ENCODE measurements at places on chromosomes 1 and 21.
A peak's percentile ranks its signal among the peaks of the same experiment; 100 is the strongest.

DNA sequence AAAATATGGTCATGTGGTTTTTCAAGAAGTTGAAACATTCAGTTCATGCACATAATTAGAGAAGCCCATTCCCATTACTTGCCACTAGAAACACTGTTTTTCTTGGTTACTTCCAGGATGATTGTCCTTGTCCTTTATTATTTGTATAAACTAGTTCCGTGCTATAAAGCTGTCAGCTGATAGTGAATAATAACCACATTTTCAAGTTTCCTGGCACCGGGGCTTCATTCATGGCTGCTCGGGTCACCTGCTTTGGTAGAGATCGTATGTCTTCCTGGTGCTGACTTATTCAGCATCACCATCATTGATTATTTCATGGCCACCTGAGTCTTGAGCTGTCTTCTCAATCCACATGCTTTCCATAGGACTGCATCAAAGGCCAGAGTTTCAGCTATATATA is 62.9 kb upstream of the ZNF326 start:
- DNase-seq = no peak

DNA sequence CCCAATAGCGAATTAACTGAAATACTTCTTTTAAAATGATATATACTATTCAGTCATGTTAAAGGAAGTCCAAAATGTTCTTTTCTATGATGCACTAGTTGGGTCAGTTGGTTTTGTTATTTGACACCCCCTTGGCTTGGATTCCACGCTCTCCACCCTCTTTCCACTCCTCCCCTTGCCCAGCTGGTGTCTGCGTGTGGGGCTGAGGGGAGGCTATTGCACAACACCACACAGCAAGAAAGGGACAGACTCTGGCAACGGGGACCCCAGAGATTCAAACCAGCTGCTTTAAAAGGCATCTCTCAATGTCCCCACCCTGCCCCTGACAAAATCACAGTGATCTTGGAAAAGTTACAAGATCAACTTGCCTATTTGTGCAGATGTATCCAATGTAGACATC is 394.3 kb downstream of the TGFB2 start:
- DNase-seq = peak; percentile 19

GRCh38 chr1:77010937-77011336 is 143.7 kb downstream of the ST6GALNAC5 start:
- DNase-seq = no peak

DNA sequence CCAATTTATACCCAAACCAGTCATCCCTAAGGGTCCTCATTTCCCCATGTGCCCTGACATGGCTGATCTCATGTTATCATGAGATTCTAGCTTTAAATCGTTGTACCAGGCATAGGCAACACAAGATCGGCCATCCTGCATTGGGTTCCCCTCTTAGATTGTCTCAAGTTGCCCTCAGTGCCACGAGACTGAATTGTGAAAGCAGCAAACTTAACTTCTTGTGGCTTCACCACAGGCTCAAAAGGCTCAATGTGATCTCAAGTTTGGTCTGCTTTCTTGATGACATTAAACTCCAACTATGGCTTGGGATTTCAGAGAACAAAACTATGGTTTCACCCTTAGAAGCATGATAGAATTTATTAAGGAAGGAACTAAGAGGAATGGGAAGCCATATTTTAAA is 168.5 kb upstream of the SYT6 start:
- DNase-seq = no peak

DNA sequence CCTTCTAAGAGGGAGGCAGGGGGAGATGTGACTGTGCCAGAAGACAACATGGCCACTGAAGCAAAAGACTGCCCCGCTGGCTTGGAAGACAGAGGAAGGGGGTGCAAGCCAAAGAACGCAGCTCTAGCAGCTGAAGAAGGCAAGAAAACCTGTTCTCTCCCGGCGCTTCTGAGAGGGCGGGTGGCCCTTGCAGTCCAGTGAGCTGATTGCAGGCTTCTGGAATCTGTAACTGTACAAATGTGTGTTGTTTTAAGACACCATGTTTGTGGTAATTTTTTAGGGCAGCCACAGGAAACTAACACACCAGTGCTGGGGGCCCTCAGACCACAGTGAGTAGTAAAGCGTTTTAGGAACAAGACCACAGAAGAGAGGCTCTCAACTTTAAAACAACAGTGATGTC is 47.0 kb downstream of the CD46 start:
- DNase-seq = peak; percentile 56

DNA sequence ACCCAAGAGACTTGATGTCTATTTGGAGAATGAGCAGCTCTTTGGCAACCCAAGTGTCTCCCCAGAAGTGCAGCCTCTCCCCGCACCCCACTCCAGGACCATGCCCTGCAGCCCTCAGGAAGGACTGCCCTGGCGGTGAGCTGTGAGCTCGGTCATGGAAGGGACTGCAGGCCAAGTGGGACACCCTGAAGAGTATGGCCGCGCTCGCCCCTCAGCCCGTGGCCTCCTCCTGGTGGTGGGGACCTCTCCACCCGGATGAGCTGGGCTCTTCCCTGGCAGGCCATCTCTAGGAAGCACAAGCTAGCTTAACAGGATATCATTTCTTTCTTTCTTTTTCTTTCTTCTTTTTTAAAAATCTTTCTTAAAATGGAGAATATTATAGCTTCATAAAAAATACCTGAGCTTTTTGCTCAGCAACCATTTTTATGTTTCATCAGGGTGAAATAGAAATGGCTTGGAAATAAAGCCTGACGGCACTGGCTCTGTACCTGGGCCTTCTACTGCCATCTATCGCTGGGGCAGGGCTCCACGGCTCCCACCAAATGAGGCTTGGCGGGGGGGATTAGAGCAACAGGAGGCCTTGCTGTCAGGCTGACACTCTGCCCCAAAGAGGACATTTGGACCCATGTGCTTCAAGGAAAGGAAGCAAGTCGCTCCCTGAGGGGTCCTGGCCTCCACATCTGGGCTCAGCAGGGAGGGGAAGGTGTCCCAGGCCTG is 296.2 kb upstream of the VAMP3 start:
- no peak for DNase-seq

DNA sequence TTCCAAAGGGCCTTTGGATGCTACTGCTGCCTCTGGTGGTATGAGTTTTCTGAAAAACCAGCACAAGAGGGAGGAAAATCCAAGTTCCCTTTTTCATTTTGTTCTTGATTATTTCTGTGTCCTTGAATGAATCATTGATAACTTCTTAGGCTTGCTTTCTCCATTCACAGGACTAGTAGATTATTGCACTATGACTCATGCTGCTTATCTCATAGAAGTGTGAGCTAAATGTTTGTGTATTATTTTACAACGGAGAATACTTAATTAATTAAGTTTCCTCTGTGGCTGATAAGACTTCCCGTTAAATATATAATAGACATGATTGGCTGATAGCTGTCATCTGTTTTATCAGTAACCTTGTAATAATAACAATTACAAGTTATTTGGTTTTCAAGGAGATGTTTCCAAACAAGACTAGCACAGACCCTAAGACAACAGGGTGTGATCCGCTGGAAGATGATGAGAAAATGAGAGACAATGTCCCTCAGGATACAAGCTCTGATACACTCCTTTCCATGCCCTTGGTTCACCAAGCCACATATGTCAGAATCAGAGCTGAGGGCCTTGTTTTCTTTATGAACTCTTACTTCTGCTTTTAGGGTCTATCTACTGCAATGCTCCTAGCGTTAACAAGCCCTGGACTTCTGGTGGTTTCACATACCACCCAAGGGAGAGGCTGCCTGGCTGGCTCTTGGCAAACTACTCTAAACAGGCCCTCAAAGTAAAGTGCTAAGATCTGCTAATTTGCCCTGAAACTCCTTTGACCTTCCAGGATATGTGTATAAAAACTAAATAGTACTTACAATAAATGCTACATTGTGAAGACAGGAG is 1078.3 kb downstream of the TTLL7 start:
- no peak for DNase-seq

GRCh38 chr1:79052829-79053449 is 46.4 kb upstream of the ADGRL4 start:
- DNase-seq = no peak

- peak; percentile 11 for DNase-seq
Observed at GRCh38 chr1:62435231-62436038, 1.4 kb upstream of the USP1 start.

DNA sequence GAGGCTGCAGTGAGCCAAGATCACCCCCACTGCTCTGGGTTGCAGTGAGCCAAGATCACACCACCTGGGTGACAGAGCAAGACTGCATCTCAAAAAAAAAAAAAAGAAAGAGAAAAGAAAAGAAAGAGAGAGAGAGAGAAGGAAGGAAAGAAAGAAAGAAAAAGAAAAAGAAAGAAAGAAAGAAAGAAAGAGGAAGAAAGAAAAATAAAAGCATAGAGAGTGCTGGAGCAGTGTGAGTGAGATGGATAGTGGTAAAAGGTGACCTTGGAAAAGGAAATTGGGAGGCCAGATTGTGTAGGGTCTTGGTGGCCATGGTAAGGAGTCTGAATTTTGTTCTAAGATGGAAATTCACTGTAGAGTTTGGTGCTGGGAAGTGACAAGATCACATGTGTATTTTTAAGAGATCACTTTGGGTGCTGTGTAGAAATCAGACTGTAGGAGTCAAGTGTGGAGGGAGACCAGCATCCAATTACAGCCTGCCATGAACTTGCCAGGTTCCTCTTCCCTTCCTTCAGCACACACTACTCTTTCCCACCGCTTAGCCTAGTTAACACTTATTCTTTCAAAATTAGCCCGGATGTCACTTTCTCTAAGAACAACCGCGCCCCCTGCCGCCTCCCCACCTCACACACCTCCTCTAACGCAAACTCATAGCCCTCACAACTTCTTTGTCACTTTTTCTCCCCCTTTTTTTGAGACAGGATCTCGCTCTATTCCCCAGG is 17.9 kb downstream of the MTX1 start:
- DNase-seq = peak; percentile 84

- no peak for DNase-seq
Observed at GRCh38 chr1:58855274-58856165, 71.7 kb upstream of the JUN start.

GRCh38 chr1:94553323-94553730 is 11.8 kb upstream of the F3 start:
- peak; percentile 39 for DNase-seq

- DNase-seq = peak; percentile 80
Observed at GRCh38 chr1:59013276-59013927, 229.6 kb upstream of the JUN start.

GRCh38 chr1:156102633-156103511 is 11.6 kb upstream of the LMNA start:
- peak; percentile 75 for DNase-seq

DNA sequence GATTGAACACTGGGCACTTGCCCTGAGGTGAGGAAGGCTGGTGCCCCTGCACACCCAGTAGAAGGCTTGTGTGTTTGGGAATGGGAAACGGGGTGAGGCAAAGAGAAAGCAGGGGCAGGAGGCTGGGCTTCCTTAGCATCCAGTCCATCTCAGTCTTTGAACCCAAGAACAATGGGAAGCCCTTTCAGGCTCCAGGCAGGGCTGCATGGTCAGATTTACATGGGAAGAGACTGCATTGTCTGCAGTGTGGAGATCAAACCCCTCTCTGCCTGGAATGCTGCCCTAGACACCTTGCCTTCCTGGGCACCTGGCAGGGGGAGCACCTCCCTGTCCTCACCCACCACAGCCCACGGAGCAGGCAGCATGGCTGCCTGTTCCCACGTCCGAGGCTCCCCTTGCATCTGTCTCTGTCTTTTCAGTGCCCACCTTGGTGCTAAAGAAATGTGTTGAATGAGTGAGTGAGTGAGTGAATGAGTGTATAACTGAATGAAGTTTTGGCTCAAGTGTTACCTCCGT is 268.5 kb downstream of the GRIK3 start:
- DNase-seq = no peak

- DNase-seq = peak; percentile 15
Observed at GRCh38 chr1:212060632-212061472, 25.3 kb downstream of the DTL start.

- peak; percentile 84 for DNase-seq
Observed at GRCh38 chr21:32426592-32427051, 14.1 kb downstream of the EVA1C start.

DNA sequence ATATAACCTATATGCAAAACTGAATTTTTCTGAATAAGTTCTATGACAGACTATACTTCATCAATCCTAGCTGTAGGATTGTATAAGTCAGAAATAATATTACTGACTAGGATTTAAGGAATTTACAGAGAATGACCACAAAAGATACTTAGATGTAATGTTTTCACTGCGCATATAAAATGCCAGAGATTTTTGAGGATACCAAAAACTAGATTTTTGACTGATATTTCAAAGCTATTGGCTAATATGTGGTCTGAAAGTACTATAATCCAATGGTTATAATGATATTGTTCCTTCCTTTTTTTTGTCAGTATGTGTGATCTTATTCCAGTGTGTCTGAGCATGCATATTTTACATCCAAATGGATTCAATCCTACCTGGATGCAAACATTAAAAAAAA is 17.0 kb upstream of the IFI44L start:
- DNase-seq = peak; percentile 46

- no peak for DNase-seq
Observed at GRCh38 chr1:207952617-207953542, 42.0 kb upstream of the CD34 start.

DNA sequence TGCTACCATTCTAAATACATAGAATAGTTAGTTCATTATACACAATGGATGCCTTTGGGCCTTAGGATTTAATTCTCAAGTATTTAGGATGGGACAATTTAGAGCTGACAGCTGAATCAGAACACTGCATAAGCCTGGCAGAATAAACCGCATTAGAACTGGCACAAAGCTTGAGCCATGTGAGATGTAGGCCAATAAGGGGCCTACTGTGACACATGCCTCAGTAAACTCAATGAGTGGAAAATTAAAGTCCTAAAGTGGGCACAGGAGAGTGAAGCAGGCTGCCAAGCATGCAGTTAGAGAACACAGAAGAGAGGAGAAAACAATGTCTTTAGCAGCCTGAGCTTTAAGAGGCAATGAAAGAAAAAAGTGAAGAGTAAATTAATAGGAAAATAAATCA is 24.3 kb downstream of the SCYL3 start:
- DNase-seq = no peak

DNA sequence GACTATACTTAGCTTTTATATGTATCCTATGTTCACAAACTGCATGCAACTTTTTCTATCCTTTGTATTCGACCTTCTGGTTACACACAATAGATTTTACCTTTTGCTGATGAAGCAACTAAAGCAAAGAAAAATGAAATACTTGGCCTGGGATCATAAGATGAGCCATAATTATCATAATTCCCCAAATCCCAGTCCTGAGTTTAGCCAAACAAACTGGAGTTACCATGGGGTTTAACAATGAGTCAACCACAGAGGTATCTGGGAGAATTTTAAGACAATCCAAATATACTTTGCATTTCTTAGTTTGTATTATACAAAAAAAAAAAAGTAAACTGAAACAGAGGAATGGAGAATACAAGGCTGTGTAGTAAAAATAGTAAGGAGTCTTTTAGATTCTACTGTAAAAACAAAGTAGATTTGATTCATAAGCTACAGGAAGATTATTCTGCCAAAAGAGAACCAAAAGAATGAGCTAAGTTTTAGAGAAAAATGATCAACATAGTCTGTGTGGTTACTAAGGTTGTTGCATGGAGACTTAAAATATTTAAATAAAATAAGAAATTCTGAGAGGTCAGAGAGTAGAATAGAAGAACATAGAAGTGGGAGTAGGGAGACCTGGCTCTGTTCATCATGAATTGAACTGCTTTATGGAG is 60.4 kb upstream of the GORAB start:
- peak; percentile 84 for DNase-seq
